ENCODE measurements at places on chromosomes 12 and 14.

DNA sequence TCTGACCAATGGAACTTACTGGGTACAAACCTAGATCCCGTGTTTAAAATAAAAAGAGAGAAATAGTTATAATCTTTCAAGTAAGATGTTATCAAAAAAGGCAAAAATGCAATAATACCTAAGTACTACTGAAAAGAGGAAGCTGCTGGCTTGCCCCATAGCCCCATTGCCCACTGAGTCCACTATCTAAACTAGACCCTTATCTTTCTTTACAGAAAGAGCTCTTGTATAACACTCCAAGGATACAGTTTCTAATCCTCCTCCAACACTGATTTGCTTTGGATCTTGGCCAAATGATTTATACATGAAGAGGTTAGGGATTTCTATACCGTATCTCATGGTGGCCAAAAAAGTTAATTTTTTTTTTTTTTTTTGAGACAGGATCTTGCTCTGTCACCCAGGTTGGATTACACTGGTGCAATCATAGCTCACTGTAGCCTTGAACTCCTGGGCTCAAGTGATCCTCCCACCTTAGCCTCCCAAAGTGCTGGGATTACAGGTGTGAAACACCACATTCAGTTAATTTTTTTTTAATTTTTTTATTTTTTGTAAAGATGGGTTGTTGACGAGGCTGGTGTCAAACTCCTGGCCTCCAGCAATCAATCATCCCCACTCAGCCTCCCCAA is 2.6 kb downstream of the GXYLT1 start:
- DNase-seq: no peak

DNA sequence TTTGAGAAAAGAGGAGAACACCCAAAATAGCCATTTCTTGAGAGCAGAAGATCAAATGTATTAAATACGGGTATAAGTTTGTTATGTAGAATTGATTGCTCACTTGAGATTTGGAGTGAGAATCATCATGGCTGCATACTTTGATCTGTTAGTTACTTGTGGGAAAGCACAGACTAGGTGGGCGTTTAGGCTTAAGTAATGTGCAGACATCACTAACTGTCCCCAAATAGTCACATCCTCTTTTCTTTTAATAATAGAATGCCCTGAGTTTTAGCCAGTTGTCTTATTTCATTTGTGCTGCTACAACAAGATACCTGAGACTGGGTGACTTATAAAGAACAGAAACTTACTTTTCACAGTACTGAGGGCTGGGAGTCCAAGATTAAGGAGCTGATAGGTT is 14.3 kb upstream of the GTF2A1 start:
- DNase-seq: no peak

DNA sequence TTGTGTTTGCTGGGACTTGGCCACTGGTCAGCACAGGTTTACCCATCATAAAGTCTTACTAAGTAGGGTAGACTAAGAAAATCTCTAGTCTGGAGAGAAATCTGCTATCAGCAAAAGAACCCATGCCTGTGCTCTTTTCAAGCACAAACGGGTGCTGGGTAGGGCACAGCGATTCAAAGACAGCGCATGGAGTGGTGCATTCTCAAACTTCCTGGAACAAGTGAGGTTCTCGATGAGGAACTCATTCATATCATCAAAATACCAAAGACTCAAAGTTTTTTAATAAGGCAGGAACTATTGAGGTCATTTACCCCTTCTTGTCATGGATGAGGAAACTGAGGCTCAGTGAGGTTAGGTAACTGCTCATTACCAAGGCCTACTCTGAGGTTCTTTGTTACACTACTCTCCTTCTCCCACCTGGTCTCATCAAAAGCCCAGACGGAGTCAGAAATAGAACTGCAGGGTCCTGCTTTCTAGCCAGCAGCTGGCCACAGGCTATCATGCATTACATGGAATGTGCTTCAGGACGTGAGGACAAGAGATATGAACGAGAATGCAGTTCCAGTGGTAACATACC is 390.3 kb downstream of the ZFP36L1 start:
- no peak for DNase-seq

- DNase-seq: no peak
Observed at GRCh38 chr12:121300083-121300819, 3.7 kb upstream of the CAMKK2 start.

DNA sequence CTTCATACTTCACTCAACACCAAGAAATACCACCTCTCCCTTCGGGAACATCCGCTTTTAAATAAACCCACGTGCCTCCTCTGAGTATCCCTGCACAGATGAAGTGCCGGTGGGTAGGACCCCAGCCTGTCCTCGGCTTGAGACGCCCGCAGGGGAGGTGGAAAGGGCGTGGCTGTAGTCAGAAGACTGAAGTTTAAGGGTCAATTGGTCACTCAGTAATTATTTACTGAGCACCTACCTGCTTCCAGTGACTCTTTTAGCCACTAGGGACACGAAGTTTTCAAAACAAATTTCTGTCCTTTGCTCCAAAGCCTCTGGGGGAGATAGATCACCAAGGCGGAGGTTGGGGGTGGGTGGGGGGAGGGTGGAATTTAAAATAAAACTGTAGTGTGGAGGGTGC is 309.4 kb downstream of the VRK1 start:
- DNase-seq: no peak
